ENCODE measurements at places on chromosomes 6 and 20.
A peak's percentile ranks its signal among the peaks of the same experiment; 100 is the strongest.

DNA sequence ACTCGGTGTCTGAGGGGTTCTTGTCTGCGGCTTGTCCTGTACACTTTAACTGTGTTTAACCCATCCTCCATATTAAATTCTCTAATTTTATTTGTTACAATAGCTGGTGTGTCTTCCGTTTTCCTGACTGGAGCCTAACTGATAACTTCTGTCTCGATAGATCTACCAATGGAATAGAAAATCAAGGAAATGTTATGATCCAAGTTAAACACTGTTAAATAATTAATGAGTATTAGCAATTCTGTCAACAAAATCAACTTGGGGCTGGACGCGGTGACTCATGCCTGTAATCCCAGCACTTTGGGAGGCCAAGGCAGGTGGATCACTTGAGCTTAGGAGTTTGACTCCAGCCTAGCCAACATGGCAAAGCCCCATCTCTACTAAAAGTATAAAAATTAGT lies 81.7 kb downstream of the DNAH8 start:
- DNase-seq = no peak

GRCh38 chr6:11484441-11484840 lies 53.1 kb upstream of the TMEM170B start:
- no peak for DNase-seq

DNA sequence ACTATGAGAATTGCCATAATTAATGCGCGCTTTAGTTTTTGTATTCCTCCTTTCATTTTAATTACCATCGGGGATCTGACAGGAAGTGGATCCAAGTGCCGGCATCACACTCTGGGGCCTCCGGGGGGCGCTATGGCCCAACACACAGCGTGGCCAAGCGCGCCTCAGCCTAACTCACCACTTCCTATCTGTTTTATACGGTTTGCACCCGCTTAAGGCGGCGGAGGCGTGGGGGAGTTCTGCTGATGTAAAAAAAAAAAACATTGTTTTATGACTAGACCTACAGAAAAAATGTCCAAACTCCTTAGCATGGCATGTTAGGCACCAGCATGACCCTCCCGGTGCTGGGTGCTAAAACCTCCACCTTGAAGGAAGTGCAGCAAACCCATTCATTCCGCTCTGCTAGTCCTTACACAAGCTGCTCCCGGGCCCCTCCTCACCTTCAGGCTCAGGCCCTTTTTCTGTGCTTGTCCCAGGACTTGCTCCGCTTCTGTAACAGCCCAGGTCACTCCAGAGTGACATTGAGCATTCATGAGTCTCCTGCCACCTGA lies 4.5 kb upstream of the EBF4 start:
- peak; percentile 4 for DNase-seq

DNA sequence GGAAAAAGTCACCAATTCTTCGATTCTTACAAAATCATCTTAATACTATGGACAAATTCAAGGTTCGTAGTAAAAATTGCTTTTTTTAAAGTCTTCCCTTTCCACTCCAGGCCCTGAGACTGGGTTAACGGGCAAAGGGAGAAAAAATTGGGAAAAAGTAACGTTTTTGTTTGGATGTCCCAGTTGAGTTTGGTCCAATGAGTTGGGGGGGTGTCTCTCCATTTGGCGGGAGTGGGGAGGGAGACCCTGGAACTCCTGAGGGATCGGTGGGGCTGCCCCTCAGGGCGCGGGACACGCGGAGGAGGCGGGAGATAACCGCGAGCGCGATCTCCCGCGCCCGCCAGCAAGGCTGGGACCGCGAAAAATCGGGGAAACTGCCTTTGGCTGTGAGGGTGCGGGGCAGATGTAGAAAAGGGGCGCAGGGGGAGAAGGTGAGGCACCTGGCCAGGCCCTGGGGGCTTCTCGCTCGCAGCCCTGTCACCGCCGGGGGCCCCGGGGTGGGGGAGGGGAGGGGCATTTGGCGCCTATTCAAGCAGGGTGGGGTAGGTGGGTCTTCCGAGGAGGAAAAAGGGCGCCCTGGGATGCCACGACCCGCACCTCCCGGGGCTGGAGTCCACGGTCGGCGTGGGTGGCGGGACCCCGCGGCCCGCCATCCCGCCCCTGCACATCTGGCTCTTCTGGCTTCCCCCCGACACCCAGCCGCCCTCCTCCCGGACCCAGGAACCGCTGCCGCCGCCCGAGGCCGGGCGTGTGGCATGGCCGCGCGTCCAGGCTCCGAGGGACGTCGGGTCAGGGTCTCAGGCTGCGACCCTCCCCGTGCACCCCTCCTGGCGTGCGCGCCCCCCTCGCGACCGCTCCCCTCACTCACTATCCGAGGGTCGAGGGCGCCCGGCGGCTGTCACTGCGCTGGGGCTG lies 595 bp downstream of the FBXO5 start:
- DNase-seq = no peak

DNA sequence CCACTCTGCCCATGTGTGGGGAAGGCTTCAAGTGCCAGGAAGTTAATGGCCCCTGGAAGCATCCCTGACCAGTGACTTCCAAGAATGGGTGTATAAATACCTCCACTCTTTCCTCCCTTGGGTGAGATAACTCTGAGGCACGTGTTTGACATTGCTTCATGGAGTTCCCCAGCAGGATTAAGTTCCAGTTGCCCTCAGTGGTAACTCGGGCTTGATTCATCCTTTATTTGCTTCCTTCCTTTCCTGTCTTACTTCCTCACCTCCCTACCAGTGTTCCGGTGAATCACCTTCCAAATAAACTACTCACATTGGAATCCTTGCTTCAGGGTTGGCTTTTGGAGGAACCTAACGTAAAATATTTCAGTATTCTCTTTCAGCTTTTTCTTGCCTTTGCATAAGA lies 84.6 kb upstream of the JAG1 start:
- no peak for DNase-seq

DNA sequence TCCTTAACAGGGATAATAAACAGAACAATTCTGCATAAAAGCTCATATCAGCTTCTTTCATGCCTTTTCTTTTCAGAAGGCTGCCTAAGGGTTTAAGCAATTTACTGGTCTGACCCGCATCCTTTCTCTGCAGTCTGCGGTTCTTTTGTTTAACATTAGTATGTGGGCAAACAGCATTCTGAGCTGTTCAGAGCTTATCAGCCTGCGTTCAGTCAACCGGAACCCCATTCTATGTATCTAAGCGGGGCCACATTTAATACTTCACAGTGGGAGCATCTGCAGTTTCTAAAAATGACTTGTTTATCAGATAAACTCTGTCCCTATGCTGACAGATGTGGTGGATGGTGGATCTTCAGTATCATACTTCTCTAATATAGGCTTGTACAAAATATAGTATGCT lies 758.9 kb upstream of the MMS22L start:
- DNase-seq = no peak

- no peak for DNase-seq
Measured at GRCh38 chr6:15207923-15208322, 37.9 kb upstream of the JARID2 start.

GRCh38 chr20:59938221-59938620 lies 1.9 kb downstream of the PPP1R3D start:
- no peak for DNase-seq

DNA sequence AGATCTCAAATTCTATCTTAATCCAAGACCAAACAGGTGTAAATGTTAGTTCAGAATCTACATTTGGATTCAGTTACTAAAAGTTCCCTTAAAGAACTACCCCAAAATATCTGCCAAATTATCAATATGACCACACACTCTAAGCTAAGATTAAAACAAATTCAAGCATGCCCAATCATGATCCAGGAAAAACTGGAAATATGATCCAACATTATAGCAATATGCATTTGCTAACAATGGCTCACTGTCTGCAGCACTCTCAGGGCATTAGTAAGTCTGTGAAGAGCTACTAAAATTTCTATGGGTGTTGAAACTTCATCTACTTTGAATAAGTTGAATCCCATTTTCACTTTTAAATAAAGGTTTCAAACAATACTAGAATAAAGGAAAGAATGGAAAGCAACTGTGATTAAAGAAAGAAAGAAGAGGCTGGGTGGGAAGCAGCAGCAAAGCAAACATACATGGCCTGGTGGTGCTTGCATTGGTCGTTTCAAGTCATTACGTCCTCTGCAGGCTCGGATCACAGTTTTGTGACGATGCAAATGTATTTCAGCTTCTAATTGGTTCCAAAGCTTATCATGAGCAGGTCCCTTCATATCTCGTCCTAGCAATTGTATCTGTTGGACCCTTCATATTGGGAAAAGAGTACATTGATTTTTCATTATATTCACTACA lies 29.2 kb downstream of the GOPC start:
- no peak for DNase-seq

DNA sequence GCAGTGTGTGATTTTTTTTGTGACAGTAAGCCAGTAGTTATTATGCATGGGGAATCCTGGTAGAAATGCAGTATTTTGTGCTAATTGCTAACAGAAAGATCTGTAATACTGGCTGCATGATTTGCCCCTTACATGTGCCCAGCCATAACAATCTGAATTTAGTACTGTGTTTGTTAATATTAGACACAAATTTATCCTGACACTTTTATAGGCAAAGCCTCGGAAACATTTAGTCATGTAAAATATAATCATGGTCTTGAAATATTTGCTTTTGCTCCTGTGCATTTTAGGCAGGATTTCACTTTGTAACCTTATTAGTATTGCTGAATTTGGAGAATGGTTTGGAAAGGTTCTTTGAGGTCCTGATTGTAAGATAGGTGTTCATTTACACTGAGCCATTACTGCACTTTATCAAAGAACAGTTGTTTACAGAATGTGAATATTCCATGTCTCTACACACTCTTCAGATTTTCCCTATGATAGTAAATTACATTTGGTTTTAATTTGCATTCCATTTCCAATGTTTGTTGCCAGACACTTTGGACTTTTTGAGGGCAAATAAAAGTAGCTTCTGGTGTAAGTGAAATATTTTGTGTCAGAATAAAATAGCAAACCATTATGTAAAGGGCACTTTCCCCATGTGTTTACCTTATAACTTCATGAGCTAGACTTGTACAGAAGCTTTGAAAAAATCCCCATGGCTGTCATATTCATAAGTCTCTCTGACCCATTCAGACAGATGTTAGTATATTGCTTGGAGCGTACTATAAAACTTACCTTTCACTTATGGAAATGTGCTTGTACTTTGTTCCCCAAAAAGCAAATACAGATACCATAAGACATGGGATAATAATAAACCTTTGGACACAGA lies 349.9 kb downstream of the ARHGAP18 start:
- DNase-seq = peak; percentile 29

DNA sequence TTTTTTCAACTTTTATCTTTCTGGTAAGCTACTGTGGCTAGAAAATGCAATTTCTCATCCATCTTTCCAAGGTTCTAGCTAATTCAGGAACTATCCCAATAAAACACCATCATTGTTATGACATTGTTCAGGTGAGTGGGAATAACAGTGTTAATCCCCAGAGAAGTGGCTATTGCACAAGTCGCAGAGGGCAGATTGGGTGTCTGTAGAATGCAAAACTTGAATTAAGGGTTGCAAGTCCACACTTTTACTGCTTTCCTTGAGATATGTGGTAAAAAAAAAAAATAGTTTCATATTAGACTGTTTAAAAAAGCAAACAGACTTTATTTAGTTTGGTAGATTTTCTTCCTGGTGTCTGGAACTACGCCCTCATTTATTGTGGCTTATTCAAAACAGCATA lies 41.1 kb upstream of the PRDM1 start:
- DNase-seq = no peak

GRCh38 chr6:23775127-23775526 lies 350.9 kb upstream of the NRSN1 start:
- DNase-seq = no peak

DNA sequence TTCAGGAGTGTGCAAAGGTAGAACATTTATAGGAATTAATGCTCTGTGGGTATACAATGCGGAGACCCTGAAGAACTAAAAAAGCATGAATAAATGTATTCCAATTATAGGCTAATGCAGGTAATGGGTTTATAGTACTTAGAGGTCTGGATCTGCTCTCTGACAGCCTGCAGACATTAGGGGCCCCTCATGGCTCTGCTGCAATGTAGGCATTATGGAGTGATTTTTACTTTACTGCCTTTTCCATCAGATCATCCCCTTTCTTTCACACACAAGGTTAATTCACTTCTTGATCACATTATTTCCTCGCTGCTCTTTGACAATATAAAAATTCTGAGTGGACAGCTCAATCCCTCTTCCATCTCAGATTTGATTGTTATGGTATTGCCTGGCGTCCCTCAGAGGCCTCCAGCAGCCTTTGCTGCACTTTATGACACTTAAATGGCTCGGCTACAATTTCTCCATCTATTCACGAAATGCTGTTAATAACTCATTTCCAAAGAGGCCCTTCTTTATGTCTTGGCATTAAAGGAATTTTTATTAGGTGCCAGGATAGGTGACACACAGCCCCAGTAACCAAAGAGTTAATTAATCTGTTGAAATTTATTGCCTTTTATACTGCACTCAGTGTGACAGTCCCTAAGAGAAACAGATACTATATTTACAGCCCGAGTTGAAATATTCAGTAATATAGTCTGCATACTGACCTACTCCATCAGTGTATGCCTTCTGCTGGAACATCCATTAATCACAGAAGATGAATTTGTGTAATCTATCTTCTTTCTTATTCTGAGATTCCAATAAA lies 33.4 kb upstream of the SLC35B3 start:
- DNase-seq = no peak

All from HFF-Myc (cell line).